ENCODE measurements at places on chromosomes 5 and 9.

DNA sequence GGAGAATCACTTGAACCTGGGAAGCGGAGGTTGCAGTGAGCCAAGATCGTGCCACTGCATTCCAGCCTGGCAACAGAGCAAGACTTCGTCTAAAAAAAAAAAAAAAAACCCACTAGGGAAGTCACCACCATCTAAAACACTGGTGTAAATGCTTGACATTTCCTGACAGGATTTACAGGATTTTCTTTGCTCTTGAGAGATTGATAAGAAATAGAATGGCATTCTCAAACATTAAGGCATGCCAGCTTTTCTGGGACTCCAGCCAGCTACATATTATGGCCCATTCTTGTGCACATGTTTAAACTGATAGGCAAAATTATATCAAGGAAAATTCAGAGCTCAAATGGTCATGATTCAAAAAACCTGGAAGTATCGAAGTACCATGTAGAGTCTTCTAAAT, 28.7 kb downstream of the GTF3C4 start:
- H3K36me3 ChIP-seq, result peaks cover 21% of the 10 kb centered on the region
- H3K4me1 ChIP-seq, result peaks cover 4% of the 10 kb centered on the region
- H3K4me3 ChIP-seq, result no peak overlapping the region
- H3K27me3 ChIP-seq, result peaks cover 12% of the 10 kb centered on the region
- H3K27ac ChIP-seq, result no peak overlapping the region

GRCh38 chr5:82754036-82754746, 323.0 kb downstream of the TMEM167A start:
- H3K27me3 ChIP-seq, result peaks cover 2% of the 10 kb centered on the region
- no peak overlapping the region for H3K27ac ChIP-seq
- DNase-seq, result no peak
- peaks cover under 1% of the 10 kb centered on the region for H3K4me1 ChIP-seq
- no peaks in the 10 kb centered on the region for H3K36me3 ChIP-seq
- H3K4me3 ChIP-seq, result no peak overlapping the region

- H3K27ac ChIP-seq, result no peak overlapping the region
- DNase-seq, result no peak
- no peak overlapping the region for H3K4me3 ChIP-seq
- peaks cover 27% of the 10 kb centered on the region for H3K36me3 ChIP-seq
- H3K4me1 ChIP-seq, result peaks cover 25% of the 10 kb centered on the region
Observed at GRCh38 chr5:14787801-14788579, 83.6 kb downstream of the ANKH start.

GRCh38 chr5:152907488-152908245, 502.6 kb upstream of the NMUR2 start:
- H3K36me3 ChIP-seq, result no peaks in the 10 kb centered on the region
- H3K27me3 ChIP-seq, result no peaks in the 10 kb centered on the region
- no peaks in the 10 kb centered on the region for H3K4me1 ChIP-seq
- H3K4me3 ChIP-seq, result no peak overlapping the region
- DNase-seq, result no peak

- H3K27ac ChIP-seq, result no peak overlapping the region
- no peak overlapping the region for H3K4me3 ChIP-seq
- DNase-seq, result no peak
- H3K4me1 ChIP-seq, result peaks cover 15% of the 10 kb centered on the region
- no peaks in the 10 kb centered on the region for H3K36me3 ChIP-seq
- H3K27me3 ChIP-seq, result peaks cover 2% of the 10 kb centered on the region
Observed at GRCh38 chr9:79567671-79568098, 4.1 kb upstream of the TLE4 start.

DNA sequence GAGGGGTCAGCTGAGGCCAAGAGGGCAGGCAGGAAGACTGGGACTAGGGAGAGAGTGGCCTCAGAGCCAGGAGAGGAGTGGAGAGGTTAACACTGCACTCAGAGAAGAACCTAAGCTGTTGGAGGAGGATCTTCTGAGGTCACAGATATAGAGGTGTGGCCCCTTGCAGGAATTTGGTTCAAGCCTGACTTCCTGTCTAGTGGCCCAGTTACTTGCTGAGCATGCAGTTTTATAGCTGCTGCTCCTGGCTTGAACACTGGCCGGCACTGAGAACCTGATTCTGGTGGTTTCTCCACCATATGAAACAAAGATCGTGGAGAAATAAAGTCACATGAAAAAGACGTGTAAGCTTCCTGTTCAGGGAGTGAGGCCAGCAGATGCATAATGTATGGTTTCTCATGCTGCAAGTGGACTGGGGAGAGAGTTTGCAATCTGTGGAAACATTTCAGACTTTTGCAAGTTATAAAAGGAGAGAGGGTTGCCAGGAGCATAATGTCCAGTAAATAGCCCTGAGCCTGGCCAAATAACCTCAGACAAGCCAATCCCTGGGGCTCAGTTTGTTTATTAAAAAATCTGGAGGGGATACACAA, 82.6 kb downstream of the GALNT10 start:
- H3K36me3 ChIP-seq, result peaks cover 14% of the 10 kb centered on the region
- H3K4me3 ChIP-seq, result peak overlapping the region; percentile 11
- peaks cover 54% of the 10 kb centered on the region for H3K4me1 ChIP-seq
- no peaks in the 10 kb centered on the region for H3K27me3 ChIP-seq
- DNase-seq, result peak; percentile 66

DNA sequence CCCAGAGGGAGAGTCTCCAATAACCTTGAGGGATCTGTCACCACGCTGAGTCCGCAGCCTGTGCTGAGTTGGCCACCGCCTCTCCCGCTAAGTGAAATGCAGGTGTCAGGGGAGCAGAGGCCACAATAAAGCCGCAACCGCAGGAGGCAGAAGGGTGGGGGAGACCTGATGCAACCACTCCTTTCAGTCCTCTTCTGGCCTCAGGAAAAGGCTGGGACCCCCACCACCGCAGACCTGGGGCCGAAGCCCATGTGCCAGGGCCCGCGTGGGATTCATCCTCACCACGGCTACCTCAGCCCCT, 576 bp downstream of the MAP1B start:
- no peak overlapping the region for H3K4me3 ChIP-seq
- H3K36me3 ChIP-seq, result no peaks in the 10 kb centered on the region
- no peak overlapping the region for H3K27ac ChIP-seq
- H3K4me1 ChIP-seq, result peaks cover 12% of the 10 kb centered on the region
